Lower leg skin (tissue), 4 donors: ENCODE measurements at places on chromosomes 5 and 9.

DNA sequence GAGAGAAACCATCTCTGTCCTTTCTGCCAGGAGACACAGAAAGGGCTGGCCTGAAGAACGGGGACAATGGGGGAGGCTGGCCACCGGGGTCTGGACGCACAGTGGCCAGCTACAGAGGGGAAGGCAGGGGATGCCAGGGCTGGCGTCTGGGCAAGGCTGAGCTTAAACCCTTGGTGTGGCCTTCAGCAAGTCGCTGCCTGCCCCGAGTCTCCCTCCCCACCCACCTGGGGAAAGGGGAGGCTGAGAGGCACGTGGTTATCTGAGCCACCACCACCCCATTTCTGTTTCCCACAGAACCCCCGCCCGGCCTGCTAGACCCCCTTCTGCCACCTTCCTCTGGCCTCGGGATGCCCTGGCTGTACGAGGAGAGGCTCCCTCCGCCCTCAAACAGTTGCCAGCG lies 115.3 kb downstream of the VAV2 start:
- no peak for DNase-seq

DNA sequence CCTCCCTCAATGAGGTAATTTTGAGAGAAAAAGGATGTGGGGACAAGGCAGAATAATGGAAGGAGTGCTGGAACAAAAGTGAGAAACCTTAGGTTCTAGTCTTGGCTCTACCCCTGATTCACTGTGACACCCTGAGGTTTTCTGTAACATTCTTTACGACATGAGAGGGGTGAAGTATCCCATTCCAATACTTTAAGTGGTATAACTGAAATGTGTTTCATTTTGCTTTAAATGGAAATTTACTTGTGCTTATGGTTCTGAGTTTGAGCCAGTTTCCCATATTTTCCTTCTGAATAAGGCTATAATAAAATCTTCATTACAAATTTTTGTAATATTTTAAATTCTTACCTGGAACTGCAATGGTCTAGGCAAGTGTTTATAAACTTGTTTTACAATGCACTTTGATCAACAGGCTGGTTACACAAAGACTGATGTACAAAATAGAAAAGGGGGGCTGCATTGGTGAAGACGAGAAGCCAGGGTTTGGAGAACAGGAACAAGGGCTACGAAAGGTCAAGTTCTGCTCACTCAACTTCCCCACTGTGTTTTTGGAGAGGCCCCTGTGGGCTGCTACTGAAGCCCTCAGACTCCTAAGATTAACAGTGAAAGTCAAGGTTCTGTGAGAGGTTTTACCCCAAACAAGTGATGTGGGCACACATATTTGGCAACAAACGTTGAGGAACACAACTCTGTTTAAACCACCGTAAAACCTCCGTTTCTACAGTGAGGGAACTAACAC lies 171.9 kb upstream of the ELL2 start:
- no peak for DNase-seq

- DNase-seq = no peak
Observed at GRCh38 chr5:20832204-20833080, 844.4 kb upstream of the CDH18 start.

DNA sequence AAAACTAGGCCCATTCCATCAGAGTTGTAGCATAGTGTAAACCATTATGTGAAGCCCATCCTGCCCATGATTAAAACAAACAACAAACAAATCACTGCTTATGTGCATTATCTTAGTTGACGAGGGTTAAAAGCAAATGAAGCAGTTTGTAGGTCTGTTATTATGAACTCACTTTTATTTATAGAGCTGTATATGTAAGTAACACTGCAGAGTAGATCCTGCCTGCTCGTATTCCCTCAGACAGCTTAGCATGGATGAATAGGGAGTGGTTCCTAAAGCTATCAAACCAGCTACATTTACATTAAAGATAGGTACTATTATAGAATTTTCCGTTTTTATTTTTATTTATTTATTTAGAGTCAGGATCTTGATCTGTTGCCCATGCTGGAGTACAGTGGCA lies 112.6 kb downstream of the GDNF start:
- DNase-seq = no peak

- DNase-seq = no peak
Observed at GRCh38 chr9:2180704-2181103, 165.6 kb downstream of the SMARCA2 start.

GRCh38 chr5:15515229-15515628 lies 15.2 kb downstream of the FBXL7 start:
- DNase-seq = no peak

GRCh38 chr5:73030531-73030930 lies 74.7 kb downstream of the FCHO2 start:
- DNase-seq = no peak

- DNase-seq = no peak
Observed at GRCh38 chr5:44565360-44565759, 176.1 kb upstream of the FGF10 start.

- DNase-seq = no peak
Observed at GRCh38 chr9:136244122-136244968, 1.3 kb downstream of the QSOX2 start.

GRCh38 chr9:117827456-117827855 lies 123.3 kb downstream of the TLR4 start:
- no peak for DNase-seq

DNA sequence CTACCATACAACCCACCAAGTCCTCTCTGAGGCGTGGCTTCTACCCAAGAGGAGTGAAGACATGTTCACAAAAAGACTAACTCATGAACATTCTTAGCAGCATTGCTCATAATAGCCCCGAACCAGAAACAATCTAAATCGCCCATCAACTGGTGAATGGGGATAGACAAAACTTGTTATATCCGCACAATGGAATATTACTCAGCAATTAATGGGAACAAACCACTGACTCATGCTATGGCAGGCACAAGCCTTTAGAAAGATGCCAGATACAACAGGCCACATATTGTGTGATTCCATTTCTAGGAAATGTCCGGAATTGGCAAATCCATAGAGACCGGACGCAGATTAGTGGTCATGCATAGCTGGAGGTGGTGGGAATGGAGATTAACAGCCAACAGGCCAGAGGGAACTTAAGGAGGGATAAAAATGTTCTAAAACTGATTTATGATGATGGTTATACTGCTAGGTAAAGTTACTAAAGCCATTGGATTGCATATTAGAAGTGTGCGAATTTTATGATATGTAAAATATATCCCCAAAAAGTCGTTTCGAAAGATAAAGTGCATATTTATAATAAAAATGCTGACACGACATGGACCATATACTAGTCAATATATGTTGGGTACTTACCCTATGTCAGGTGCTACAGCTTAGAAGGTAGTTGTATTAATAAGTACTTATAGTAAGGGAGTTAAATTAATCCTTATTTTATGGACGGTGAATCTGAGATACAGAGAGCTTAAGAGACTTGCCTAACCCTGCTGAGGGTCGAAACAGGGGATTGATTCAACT lies 55.4 kb downstream of the LHX2 start:
- no peak for DNase-seq

DNA sequence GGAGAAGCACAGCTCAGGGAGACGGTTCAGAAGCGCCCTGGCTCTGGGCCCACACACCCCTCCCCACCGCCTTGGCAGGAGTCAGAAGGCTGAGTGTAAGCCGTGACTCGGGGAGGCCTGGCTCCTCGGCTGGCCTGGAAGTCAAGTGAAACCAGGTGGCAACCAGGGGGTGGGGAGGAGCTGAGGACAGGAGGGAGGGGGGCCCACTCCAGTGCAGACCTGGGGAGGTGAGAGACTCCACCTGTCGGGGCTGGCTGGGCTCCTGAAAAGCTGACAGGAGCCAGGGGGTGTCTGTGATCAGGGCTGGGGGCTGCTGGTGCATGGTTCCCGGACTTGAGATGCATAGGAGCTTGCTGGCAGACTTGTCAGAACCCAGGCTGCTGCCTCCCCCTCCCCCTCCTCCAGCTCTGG lies 150.2 kb upstream of the PHYKPL start:
- DNase-seq = no peak

- DNase-seq = no peak
Observed at GRCh38 chr5:169580964-169581363, 2.6 kb upstream of the SPDL1 start.

DNA sequence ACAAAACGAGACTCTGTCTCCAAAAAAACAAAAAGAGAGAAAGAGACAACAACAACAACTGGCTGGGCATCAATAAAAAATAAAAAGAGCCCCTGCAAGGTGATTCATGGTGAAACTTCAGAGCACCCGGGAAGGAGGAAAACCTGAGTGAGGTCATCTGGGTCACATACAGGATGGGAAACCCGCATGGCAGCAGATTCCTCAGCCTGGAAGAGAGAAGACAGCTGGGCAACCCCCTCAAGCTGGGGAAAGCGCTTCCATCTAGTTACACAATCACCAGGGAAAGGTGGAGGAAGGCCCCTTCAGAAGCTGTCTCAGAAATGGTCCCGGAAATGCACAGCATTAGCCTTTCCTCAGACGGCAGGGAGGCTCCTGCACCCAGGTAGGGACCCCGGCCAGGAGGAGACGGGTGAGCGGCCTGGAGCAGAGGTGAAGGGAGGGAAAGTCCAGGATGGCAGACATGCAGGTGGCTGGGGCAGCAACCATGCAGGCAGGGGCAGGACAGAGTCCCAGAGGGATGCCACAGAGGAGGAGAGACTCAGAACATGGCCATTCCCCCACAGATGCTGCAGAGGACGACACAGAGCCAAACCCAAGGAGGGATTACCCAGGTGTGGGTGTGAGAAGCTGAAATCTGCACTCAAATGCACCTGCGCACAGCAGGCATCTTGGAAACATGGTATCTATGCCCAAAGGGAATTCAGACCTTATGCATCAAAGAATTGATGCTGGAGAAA lies 29.4 kb downstream of the CAMSAP1 start:
- DNase-seq = no peak

DNA sequence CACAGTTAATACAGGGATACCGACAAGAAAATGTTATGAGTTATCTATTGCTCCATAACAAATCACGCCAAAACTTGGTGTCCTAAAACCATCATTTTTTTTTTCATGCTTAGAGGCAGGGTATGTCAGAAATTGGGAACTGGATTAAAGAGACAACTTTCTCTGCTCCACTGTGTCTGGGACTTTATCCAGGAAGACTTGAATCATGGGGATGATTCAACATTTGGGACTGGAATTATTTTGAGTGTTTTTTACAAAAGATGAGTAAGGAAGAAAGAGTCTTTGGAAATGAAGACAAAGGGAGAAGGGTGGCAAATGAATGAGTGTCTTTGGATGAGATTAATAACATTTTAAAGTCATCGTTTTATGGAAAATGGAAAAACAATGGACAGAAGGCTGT lies 1883.7 kb upstream of the C9orf72 start:
- no peak for DNase-seq

- DNase-seq = no peak
Observed at GRCh38 chr5:36570301-36571095, 35.9 kb upstream of the SLC1A3 start.

- DNase-seq = no peak
Observed at GRCh38 chr9:88236511-88237478, 98.5 kb upstream of the SPATA31C2 start.

- no peak for DNase-seq
Observed at GRCh38 chr5:60821488-60822284, 22.4 kb downstream of the ELOVL7 start.

- no peak for DNase-seq
Observed at GRCh38 chr5:122022966-122023365, 55.1 kb downstream of the LOX start.

- DNase-seq = no peak
Observed at GRCh38 chr5:65651144-65651543, 26.3 kb downstream of the SHLD3 start.

- no peak for DNase-seq
Observed at GRCh38 chr9:113409883-113410206, 630 bp downstream of the POLE3 start.

GRCh38 chr5:119895066-119895465 lies 265.7 kb downstream of the FAM170A start:
- no peak for DNase-seq

- peak; percentile 95 for DNase-seq
Observed at GRCh38 chr5:99060306-99061261, 131.8 kb upstream of the CHD1 start.
